ENCODE measurements at places on chromosomes 6 and 20.

DNA sequence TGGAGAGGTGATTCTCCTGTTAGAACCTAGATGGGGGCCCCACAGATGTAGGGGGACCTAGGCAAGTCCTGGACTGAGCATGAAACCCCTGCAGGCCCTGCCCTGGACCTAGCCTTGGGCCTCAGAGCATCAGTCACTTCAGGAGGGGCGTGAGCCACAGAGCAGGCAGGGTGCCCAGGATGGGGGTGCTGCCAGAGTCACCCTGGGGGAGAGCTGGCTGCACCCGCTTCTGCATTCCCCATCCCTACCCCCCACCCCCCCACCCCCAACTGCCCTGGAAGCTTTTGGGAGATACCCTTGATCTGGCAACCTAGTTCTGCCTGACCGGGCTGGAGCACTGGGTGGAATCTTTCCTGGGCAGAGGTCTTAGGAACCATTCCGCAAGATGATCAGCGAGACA lies 125.6 kb downstream of the GRM4 start:
- no peak for DNase-seq

- DNase-seq, result no peak
Observed at GRCh38 chr6:167428664-167429333, 103.9 kb downstream of the TTLL2 start.

DNA sequence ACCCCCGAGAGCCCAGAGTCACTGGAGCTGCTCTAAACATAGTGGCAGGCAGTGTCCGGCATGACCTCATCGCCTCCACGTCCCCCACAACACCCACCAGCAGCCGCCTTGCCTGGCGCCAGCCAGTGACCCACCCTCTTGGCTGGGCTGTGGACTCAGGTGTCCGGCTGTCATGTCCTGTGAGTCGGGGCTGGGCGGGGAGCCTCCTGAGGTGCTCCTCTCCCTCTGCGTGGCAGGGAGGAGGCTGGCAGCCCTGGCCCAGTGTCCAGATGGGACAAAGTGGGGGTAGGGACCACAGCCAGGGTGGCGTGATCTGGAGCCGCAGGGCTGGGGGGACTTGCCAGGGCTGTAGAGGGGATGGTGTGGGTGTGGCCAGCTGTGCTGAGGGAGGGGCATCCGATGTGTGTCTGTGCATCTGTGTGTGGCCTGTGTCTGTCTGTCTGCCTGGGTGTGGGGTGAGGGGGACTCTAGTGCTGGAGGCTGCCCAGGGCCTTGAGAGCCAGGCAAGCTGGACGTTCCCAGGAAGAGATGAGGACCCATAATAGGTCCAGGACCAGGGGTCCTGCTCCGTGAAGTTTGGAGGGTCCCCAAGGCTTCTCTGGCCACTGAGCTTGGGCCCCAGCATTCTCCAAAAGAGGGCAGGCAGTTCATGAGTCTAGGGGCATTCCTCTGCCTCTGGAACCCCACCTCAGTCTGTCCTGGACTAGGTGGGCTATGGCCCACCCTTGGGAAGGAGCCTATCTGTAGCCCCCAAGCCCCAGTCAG lies 2.3 kb upstream of the SOX18 start:
- no peak for DNase-seq

DNA sequence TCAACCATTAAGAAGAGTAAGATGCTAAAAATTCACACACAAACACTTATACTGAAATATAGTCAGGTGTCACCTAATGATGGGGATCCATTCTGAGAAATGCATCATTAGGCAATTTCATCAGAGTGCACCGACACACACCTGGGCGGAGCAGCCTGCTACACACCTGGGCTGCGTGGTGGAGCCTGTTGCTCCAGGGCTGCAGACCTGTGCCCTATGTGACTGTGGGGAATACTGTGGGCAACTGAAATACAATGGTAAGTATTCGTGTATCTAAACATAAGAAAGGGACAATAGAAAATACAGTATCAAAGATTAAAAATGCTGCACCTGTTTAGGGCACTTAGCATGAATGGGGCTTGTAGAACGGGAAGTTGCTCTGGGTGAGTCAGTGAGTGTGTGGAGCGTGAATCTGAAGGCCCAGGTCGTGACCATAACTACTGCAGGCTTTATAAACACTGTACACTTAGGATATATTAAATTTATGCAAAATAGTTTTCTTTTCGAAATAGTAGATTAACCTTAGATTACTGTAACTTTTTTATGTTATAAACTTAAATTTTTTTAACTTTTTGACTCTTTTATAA lies 124.4 kb upstream of the AFDN start:
- DNase-seq, result no peak

GRCh38 chr6:111445861-111446267 lies 37.2 kb downstream of the REV3L start:
- DNase-seq, result peak; percentile 74

DNA sequence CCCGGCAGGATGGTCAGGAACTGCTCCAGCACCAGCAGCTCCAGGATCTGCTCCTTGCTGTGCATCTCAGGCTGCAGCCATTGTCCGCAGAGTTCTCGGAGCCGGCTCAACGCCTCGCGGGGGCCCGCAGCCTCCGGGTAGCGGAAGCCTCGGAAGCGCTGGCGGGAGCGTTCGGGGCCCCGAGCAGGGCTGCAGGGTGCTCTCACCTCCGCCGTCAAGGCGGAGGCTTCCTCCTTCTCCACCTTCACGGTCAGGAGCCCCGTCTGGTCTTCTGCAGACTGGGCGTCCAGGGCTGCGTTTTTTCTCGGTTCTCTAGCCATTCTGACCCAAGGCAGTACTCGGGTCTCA lies 434 bp downstream of the ZKSCAN4 start:
- no peak for DNase-seq

GRCh38 chr6:10310330-10310653 lies 104.6 kb downstream of the TFAP2A start:
- no peak for DNase-seq

DNA sequence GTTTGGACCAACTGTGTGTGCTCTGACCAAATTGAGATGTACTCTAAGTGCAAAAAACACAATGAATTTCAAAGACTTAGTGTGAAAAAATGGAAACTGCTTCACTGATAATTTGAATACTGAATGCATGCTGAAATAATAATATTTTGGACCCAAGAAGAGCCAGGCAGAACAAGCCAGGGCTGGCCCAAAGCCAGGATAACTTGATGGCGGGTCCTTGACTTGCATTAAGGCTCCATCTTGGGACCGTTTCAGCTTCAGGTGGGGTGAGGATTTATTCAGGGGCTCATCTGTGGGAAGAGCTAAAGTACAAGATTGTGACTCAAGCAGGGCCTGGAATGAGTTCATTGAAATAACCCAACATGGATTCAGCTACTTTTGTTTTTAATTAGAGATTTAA lies 921.9 kb downstream of the QKI start:
- no peak for DNase-seq

DNA sequence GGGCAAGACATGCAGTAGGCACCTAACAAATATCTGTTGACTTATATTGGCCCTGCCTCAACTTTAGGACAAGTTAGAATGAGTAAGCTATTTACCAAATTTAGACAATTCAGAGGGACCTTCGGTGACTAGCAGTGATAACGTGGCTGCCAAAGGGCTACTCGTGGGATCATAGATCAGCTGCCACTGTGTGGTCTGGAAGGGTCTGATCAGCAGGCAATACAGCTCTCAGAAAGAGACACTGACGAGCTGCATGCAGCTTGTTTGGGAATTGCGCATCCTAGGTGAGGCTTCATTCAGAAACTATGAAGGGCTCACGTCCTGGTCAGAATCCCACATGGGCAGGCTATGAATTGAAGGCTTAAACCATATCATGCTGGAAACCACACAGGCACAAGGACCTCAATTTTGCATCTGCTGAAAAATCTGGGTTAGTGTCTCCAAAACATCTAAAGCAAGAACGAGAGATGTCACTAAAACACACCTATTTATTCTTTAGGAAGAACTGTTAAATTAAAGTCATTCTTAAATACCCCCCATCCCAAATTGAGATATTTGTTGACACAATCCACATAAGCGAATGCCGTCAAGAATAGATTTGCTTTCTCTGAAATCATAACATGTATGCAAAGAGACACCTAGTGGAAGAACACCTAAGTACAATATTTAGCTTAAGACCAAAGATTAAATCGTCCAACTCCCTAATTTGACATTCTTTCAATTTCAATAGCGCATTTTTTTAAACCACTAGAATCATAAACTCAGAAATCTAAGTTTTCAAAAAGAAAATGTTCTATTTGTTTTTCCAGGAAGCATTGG lies 79.6 kb downstream of the IPCEF1 start:
- peak; percentile 86 for DNase-seq

GRCh38 chr6:38016824-38017223 lies 197.3 kb downstream of the ZFAND3 start:
- peak; percentile 25 for DNase-seq

- no peak for DNase-seq
Observed at GRCh38 chr6:111721753-111722154, 116.1 kb upstream of the TRAF3IP2 start.

DNA sequence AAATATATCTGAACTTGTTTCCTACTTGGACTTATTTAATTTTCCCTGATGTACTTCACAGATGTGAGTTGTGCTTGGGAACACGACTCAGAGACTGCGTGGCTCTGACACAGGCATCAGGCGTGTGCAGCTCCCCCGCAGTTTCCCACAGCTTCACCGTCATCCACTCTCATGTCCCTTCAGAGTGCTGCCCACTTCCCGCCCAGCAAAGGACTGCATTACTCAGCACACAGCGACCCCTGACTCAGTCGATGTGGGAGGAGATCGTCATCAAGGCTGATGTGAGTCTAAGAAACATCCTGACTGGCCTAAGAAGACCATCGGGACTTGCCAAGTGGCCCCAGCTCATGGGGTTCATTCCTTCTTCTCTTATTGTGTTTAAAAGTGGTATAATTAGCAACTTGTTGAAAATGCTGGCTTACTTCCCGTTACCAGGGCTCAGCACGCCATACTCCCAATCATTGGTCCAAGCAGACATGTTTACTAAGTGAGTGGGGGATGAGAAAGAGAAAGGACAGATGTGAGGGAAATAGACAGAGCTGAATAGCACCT lies 539.4 kb upstream of the JARID2 start:
- DNase-seq, result no peak

DNA sequence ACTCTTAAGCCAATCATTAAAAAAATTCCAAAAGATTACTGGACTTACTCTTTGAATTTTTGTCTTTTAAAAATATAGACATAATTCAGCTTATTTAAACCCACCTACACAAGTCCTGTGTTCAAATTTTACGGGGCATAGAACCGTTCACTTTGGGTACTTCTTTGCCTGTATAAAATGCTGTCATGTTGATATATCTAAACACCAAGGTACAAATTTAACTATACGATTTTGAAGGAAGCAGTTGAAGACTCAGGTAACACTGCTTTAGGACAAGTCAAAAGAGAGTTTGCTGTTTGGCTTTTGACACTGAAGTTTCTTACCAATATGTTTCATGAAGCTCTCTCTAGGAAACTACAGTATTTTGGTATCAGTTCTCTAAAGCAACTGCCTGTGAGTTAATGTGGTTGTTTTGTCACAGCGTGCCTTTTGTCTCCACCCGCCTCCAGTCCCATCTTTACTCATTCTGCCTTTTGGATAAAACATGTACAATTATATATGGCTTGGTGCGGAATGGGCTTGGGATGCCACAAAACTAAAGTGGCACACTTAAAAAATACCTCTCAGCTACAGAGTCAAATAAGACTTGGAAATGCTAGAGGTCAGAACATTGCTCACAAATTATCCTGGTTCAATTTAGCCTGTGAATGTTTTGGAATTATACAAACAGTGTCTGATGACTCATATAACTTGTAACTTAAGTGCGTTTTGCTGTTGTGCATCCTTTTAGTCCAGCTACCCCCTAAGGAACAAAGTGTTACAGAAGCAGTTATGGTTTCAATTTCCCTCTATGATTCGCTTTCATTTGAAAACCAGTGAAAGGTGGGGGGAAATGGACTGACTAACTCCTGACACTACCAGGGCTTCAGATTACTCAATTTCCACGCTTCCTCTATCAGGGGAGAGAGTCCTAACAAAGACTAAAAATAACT lies 38.7 kb downstream of the RGS17 start:
- DNase-seq, result no peak

DNA sequence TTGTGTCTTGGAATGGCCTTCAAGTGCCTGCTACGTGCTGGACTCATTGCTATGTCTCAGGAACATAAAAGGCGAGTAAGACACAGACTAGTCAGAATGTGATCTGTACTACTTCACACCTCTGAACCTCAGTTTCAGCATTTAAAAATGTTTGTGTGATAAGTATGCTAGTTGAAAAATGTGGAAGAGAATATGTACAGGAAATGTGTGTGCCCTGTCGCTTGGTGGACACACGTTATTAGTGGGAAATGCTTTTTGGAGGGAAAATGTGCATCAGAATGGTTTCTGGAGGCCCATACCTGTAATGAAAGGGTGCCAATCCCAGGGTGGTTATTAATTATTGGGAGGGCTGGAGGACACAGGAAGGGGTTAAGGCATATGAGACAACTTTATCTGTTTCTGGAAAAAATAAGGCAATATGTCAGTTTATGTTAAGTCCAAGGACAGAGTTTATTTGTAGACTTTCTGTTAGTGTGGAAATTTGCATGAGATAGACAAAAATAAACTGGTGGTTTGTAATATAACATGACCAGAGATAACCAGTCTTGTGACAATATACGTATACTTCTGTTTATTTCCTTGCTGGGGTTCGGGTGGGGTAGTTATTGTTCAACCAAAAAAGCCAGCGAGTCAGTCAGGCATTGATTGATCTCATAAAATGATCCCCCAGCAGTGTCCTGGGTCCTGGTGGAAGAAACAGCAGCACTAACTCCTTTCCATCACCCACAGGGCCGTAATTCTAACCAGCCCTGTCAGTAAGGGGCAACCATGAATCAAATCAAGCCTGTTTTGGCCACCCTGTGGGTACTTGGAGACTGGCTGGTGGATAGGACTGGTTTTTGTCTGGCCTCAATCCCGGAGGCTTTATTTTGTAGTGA lies 117.9 kb downstream of the JARID2 start:
- DNase-seq, result no peak

GRCh38 chr20:31355981-31356380 lies 12.4 kb upstream of the DEFB118 start:
- DNase-seq, result no peak

- no peak for DNase-seq
Observed at GRCh38 chr6:168560126-168560525, 119.1 kb downstream of the SMOC2 start.

- peak; percentile 85 for DNase-seq
Observed at GRCh38 chr6:12363651-12364381, 73.7 kb downstream of the EDN1 start.

DNA sequence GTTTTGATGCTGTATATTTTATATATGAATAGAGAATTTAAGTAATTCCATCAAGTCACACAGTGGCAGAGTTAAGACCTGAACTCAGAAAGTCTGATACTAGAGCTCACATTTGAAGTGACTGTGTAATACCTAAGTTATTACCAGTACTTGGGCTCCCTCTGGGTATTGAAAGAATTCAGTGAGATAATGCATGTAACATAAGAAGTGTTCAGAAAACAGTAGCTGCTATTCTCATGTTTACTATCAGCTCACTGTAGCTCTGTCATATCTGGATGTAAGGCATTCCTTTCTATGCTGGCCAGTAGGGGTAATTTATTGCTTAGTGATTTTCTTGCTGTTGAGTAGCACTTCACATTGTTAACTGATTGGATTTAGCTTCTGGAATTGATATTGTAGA lies 44.6 kb downstream of the NKX2-4 start:
- DNase-seq, result no peak
